ENCODE measurements at places on chromosomes 13 and 19.

DNA sequence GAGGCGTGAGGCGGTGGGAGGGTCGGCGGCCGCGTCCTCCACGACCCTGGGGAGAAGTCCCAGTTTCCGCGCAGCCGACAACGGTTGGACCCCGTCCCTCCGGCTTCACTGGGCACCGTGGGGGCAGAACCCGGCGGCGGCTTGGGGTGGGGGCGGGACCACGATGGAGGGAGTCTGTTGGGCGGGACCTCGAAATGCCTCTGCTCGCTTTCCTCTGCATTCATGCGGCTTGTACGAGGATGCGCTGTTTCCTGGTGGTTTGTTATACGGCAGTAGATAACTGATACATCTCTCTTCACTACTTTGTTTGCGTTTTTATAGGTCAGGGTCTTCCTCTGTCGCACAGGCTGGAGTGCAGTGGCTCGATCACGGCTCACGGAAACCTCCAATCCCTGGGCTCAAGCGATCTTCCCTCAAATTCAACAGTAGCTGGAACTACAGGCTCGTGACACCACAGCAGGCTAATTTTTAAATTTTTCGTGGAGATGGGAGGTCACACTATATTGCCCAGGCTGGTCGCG, 24.6 kb upstream of the ZNF846 start:
- peak; percentile 58 for DNase-seq

DNA sequence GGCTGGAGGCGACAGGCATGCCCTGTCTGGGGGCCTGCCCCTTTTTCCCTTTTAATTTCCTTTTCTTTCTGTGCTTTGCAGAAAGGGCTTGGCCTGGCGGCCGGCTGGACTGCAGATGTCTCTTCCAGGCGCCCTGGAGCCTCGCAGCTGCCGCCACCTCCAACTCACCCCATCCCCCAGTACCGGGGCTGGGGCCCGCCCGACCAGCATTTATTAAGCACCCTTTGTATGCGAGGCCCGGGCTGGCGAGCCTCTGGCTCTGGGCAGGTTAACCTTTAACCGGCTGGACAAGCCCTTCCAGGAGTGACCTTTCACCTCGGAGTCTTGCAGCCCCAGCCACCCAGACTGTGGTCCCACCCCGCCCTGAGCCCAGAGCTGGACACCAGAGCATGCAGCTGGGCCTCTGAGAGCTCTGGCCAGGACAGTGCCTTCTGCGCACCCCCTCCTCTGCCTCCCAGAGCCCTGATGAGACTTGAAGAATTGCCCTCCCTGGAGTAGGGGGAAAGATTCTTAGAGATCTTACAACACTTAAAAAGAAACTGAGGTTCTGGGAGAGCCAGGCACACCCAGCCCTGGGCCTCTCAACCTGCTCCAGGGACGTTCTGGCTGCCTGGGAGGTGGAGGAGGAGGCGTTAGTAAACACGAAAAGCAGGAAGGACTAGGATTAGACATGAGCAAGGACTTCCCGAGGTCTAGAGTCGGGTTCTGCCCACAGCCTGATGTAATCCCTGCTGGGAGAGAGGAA, 1.1 kb upstream of the NR2F6 start:
- DNase-seq, result peak; percentile 41

DNA sequence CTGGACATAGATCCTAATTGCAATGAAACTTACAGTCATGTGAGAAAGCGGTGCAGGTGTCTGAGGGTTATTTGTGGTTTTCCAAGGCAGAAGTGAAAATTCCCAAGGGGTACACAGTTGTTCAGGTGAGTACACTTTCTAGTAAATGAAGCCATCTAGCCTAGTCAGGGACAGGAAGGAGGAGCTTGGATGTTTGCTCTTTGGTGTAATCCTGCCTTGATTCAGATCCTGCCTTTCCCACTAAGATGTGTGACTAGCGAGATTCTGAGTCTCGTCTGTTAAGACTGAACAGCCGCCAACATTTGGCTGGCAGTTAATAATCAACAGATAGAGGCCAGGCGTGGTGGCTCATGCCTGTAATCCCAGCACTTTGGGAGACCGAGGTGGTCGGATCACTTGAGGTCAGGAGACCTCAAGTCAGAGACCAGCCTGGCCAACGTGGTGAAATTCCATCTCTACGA, 2.5 kb downstream of the RPS9 start:
- no peak for DNase-seq

DNA sequence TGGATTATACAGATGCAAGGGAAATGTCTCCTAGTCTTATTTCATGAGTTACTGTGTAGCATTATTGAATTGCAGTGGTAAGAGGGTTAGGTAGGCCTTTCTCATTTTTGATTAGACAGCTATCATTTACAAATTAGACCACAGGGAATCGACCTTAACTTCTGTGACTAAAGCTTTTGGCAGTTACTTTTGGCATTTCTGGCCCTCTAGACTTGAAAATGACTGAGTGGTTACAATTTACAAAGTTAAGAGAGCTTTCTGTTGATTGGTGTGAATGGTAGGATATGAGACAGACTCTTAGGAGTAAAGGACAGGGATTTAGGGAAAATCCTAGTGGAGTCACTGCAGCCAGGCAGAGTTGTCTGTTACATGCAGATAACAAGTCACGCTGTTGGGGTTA, 86.1 kb downstream of the GGACT start:
- no peak for DNase-seq

- DNase-seq, result no peak
Measured at GRCh38 chr13:48862572-48862971, 113.1 kb upstream of the FNDC3A start.

DNA sequence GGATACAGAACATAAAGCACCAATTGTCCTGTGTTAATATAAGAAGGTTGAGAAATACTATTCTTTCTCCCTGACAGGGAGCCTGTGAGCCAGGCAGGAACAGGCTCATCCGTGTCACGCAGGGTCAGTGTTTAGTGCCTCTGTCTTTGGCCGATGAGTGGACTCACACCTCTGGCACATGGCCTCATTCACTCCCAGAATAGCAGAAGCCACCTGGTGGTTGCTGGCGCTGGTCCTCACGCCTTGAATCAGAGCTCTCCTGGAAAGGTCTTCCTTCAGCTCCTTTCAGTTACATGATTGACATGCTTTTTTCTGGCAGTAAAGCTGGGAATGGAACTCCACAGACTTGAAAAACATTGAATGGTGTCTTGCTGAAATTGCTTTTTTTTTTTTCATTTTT, 28.1 kb upstream of the SIAH3 start:
- peak; percentile 40 for DNase-seq

- DNase-seq, result no peak
Measured at GRCh38 chr19:55275851-55276719, 3.8 kb downstream of the HSPBP1 start.

DNA sequence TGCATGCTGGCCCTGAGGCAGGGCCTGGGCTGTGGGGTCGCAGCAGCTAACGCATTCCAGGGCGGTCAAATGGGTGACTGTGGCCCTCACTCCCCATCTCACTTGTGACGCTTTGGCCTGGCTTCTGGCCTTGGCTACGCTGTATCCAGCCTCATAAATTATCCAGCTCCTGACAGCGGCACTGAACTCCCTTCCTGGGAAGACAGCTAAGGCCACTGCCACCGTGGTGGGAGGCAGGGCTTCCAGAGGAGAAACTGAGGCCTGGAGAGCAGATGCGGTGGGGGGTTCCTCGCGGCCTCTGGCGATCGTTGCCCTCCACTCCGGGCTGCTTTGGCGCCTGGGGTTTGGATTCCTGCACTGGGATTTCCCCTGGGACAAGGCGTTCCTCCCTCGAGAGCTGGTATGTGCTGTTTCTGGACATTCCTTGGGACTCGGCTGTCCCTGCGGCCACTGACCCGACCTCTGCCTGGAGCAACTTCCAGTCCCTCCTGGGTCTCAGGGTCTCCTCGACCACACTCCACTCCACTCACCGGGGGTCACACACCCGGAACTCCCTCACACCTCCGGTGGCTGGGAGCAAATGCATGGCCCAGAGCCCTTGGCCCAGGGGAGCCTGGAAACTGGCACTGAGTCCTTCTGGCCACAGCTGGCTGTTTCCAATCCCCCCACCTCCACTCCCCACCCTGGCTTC, 3.4 kb downstream of the TBXA2R start:
- DNase-seq, result no peak

GRCh38 chr13:66811455-66811854, 418.7 kb downstream of the PCDH9 start:
- DNase-seq, result no peak

- DNase-seq, result peak; percentile 15
Measured at GRCh38 chr13:98751367-98751782, 1.1 kb downstream of the SLC15A1 start.

GRCh38 chr13:22077764-22078163, 406.9 kb downstream of the FGF9 start:
- DNase-seq, result no peak

GRCh38 chr13:43669101-43669500, 117.7 kb downstream of the ENOX1 start:
- DNase-seq, result no peak

GRCh38 chr19:42208612-42209011, 8.9 kb downstream of the DEDD2 start:
- no peak for DNase-seq

DNA sequence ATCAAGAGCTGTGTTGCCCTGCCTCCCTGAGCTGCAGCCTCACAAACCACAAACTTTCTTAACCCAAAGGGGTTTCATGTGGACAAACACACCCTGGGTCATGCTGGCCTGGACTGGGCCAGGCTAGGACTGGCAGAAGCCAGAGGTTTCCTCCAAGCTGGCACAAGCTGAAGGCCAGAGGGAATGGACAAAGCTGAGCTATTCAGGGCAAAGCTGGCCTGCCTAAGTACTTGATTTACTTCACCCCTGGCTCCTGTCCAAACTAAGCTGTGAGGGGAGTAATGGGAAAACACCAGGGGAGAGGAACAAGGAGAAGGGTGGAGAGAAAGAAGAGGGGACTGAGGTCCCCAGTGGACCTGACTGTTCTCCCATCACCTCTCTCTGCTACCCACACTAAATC, 6.2 kb downstream of the CPAMD8 start:
- DNase-seq, result peak; percentile 8

- no peak for DNase-seq
Measured at GRCh38 chr13:59745392-59745788, 418.3 kb downstream of the DIAPH3 start.

GRCh38 chr19:8261881-8262280, 46.3 kb downstream of the CD320 start:
- DNase-seq, result no peak

DNA sequence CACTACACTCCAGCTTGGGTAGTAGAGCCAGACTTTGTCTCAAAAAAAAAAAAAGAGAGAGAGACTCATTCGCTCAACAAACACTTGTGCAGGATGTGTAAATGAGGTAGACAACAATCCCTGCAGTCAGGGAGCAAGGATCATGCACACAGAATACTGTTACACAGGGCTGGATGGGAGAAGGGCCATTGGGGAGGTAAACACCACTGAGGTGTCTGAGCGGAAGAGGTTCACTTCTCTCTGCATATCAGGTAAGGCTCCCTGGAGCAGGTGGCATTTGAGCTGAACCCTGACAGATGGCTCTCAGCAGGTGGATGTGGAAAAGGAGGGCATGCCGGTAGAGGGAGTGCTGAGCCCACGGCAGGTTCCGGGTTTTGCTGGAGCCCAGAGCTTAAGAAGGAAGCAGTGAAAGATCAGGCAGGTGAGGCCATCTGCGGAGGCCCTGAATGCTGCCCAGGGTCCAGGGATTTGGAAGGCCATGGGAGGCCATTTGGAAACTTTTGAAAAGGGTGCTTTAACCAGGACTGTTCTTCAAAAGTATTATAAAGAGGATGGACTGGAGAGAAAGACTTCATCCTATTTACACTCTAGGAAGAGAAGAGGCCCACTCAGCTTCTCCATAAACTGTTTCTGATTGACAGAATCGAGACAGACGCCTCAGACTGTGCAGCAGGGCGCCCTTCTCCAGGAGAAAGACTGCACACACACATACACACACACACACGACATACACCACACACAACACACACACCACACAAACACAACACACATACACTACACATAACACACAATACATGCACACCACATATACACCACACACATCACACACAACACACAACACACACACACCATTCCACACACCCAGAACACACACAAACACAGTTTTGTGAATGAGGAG, 199.4 kb downstream of the USP12 start:
- DNase-seq, result peak; percentile 20

GRCh38 chr19:367963-368629, 23.5 kb upstream of the MIER2 start:
- no peak for DNase-seq

DNA sequence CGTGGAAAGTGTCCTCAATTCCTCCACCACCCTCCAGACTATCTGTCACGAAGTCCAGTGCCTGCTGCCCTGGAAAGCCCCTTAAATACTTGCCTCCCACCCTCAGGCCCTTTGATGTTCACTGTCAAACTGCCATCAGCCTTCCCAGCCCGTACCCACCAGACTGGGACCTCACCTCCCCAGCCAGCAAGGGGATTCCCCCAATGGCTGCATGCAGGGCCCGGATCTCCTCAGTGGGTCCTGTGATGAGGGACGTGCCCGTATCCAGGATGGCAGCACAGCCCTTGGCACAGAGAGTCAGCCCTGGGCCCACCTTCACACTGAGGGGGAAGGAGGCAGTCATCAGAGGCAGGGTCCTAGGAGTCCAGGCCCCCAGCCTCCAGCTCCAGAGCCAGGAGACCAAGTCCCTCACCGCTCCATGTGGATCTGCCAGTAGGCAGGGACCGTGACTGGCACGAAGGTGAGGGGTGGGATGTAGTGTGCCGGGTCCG, 6.1 kb downstream of the NAPSA start:
- DNase-seq, result no peak

GRCh38 chr13:113905018-113905417, 41.1 kb upstream of the GAS6 start:
- DNase-seq, result no peak

DNA sequence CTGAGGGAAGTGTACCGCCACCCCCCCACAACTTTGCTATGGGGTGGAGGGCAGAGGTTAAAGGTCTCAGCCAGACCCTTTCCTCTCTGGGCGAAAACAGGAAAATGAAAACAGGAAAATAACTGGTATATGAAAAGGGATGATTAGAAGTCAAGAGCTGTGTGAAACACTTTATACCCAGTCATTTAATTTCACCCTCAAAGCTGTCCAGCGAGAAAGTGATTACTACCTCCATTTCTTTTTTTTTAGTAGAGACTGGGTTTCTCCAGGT, 575 bp upstream of the PHLDB3 start:
- DNase-seq, result no peak

GRCh38 chr19:31066385-31066784, 282.9 kb downstream of the TSHZ3 start:
- DNase-seq, result no peak

DNA sequence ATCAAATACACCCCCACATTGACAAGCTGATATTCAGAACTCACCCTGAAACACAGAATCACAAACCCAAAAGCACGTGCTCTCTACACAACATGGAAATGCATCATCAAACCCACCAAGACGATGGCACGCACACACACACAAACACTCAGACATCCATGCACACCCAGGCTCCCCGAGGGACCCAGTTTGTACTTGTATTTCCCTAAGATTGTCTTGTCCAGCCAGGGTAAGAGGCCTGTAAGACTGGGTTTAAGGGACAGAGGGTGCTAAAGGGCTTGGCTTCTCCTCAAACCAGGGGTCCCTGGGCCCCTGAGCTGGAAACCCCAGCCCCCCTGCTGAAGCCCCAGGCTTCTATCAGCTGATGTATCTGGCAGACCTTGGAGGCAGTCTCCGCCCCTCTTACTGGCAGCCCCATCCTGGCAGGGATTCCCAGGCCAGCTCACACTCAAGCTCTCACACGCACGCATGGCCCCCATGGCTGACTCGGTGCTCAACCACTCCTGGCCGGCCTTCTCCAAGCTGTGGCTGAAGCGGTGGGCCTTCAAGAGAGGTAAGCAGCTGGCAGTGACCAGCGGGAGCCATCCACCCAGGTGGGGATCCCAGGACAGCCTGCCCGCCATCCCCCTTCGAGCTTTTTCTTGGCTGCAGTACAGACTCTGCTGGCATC, 6.5 kb downstream of the ARHGEF18 start:
- no peak for DNase-seq

GRCh38 chr19:6232601-6233055, 47.1 kb downstream of the MLLT1 start:
- DNase-seq, result no peak
